HT1080 (cell line): ENCODE measurements at places on chromosomes 12 and 14.

- no peak for DNase-seq
Observed at GRCh38 chr12:82866946-82867345, 180.2 kb downstream of the TMTC2 start.

DNA sequence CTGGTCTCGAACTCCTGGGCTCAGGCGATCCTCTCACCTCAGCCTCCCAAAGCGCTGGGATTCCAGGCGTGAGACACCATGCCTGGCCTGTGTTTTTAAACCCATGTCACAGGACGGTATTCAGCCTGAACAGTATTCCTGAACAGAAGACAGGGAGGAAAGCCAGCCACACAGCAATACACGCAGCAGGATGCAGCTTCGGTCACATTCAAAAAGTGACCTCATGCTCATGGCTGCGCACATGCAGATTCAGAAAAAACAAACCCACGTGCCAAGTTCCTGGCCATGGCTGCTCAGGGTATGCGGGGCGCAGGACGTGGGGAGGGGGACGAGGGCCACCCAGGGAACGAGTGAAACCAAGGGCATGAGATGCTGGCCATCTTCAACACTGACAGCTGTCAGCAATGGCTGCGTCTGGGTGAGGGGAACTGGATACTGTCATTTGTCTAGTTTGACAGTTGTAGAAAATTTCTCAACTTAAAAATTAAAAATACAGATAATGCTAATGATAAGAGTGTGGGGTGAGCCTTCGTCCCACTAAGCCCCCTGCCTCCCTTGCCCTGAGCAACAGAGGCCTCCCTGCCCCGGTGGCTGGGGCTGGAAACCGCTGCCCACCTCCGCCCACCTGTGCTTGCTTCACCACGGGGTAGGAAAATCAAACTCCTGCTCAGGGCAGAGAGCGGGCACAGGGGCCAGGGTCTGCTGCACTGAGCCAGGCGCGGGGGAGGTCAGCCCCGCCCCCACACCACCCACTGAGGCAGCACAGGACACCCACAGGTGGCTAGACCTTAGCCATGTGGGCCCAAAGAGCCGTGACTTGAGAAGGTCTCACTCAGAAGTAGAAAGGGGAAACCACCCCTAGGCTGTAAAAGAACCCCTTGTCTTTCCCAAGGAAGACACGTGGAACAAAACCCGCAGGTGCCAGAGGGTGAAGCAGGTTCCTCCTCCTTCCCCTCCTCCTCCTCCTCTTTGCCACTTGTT lies 84.2 kb downstream of the SCARB1 start:
- DNase-seq: no peak

DNA sequence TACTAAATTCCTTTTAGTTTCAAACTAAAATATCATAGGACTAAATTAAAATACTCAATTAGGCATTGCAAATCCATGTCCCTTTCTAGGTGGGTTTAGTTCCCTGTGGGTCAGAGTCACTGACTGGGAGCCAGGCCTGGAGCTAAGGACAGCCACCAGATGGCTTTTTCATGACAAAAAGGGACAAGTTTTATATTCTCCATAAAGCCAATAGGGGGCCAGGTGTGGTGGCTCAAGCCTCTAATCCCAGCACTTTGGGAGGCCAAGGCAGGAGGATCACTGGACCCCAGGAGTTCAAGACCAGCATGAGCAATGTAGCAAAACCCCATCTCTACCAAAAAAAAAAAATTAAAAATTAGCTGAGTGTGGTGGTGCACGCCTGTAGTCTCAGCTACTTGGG lies 35.4 kb upstream of the EIF5 start:
- DNase-seq: no peak

DNA sequence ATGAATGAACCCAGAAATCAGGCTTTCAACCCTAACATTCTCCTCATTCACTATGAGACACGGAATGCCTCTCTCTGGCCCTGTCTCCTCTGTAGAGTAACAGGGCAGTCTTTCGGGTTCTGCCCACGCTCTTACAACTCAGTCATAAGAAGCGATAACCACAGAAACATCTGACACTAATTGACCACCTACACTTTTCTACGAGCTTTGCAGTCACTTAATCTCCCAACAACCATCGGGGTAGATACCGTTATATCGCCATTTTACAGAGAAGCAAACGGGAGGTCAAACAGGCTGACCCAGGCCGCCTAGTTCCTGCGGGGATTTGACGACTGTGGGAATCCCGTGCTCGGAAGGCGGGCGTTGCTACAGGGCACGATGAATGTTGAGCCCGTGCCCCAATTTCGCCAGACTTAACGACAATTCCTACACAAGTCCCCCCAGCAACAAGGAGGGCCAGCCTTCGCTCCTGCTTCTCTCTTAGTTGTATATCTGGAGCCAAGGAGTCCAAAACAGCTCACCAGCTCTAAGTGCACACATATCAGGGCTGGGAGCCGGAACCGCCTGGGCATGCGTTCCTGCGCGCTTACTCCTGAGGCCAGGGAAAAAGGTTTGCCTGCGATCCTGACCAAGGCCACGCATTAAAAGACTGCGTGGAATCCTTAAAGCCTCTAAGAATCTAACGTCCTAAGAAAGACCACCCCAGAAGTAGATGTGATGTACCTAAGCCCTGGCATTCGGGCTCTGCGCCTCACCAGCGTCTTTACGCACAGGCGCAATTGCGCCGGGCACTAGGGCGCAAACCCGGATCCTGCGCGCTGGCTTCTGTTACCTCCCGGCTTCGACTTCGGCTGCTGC lies 38.7 kb upstream of the TBX5 start:
- DNase-seq: no peak
